HT1080 (cell line): ENCODE measurements at places on chromosomes 7 and 10.
A peak's percentile ranks its signal among the peaks of the same experiment; 100 is the strongest.

DNA sequence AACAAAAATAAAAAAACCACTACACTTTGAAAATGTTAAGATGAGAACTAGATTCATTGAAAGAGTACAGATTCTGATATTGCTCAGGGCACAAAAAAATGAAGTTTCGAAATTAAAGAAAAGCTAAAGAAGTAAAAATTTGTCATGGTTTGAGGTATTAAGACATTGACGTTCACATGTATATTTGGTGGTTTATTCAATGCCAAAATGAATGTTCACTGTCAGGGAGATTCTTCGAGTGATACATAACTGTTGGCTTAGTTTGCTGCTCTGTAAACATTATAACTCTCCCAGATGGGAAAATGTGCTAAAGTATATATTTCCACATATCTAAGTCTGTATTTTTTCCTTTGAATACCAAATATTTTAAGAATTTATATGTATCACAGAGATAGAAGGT, 345.0 kb downstream of the SEMA3D start:
- no peak for DNase-seq

GRCh38 chr10:85152496-85152895, 824.1 kb downstream of the CCSER2 start:
- DNase-seq, result no peak

- DNase-seq, result peak; percentile 64
Observed at GRCh38 chr10:60944058-60944909, at the start of gene RHOBTB1. Gene RHOBTB1, minus strand, starts transcription at chr10:60944185. Its CDS starts 32,643 bp downstream, at chr10:60911542.

- DNase-seq, result no peak
Observed at GRCh38 chr7:44769376-44769775, 20.7 kb downstream of the ZMIZ2 start.

GRCh38 chr7:131769241-131769640, 212.8 kb upstream of the PODXL start:
- DNase-seq, result peak; percentile 66

GRCh38 chr7:25029075-25029474, 49.1 kb upstream of the OSBPL3 start:
- DNase-seq, result no peak

DNA sequence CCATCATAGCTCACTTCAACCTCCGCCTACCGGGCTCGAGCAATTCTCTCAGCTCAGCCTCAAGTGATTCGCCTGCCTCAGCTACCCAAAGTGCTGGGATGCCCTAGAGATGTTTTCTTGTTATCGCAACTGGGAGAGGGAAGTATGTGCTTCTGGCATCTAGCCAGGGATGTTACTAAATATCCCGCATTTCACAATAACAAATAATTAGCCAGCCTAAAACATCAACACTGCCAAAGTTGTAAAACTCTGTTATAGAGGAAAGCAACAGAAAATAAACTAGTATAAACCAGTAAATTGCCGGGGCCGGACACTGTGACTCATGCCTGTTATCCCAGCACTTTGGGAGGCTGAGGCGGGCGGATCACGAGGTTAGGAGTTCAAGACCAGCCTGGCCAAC, 7.2 kb downstream of the INA start:
- DNase-seq, result peak; percentile 11

GRCh38 chr7:97576043-97576442, 155.8 kb upstream of the TAC1 start:
- DNase-seq, result no peak

GRCh38 chr10:76735866-76736265, 901.7 kb downstream of the KCNMA1 start:
- no peak for DNase-seq
